ENCODE measurements at places on chromosomes 1 and 21.

GRCh38 chr1:56910441-56910985 lies 55.3 kb downstream of the C8B start:
- no peak for DNase-seq

- DNase-seq: no peak
Observed at GRCh38 chr1:220880362-220880670, 1.1 kb downstream of the HLX start.

DNA sequence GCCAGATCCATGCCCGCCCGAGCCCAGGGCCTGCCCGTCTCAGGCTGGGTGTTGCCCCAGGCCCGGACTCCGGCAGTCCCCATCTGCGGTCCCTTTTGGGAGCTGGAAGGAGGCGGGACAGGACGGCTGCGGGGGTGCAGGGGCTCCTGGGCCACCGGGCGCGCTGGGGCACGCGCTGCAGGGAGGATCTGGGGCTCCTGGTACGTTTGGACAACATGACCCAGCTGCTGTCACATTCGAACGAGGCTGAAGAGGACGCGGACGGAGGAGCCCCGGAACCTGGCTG lies 6.6 kb upstream of the CALML6 start:
- DNase-seq: no peak

GRCh38 chr21:15162921-15163320 lies 98.1 kb upstream of the NRIP1 start:
- no peak for DNase-seq

DNA sequence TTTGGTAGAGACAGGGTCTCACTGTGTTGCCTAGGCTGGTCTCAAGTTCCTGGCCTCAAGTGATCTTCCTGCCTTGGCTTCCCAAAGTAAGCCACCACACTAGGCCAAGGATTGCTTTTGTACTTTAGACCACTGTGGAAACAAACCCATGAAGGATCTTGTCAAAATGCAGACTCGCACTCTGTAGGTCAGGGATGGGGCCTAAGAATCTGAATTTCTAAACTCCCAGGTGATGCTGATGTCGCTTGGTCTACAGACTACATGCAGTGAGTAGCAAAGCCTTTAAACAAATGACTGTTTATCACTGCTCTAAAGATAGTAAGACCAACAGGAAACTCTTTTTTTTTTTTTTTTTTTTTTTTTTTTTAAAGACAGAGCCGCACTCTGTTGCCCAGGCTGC lies 54.1 kb upstream of the MUTYH start:
- DNase-seq: no peak

DNA sequence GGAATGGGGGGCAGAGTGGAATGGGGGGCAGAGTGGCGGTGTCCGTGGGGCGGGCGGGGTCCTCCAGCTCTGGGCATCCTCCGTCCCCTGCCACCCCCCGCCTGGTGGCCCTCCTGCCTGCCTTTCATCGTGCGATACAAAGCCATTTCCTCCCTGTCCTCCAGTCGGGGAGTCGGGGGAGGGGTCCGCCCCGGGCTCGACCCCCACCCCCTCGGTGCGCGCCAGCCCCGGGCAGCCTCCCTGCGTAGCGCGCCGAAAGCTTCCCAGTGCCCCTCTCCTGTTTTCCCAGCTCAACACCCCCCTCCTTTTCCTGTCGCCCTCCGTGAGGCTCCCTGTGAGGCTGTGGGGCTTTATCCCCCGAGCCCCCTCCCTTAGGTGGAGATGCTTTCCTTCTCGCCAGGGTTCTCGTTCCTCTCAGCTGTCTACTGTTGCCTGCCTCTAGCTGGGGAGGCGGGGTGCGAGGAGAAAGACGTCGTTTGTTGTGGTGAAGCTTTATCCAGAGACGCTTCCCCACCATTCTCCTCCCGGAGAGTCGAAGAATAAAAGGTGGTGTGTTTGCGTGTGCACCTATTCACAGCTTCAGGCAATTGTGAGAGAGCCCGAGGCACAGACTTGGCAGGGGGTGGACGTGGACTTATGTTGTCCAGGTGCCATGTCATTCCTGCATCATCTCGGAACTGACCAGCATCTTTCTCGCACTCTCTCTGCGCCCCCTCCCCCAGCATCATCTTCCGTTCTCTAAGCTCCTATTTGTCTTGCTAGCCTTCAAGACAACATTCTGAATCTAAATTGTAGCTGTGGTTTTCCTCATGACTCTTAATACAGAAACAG lies 848 bp downstream of the DNM3 start:
- no peak for DNase-seq

DNA sequence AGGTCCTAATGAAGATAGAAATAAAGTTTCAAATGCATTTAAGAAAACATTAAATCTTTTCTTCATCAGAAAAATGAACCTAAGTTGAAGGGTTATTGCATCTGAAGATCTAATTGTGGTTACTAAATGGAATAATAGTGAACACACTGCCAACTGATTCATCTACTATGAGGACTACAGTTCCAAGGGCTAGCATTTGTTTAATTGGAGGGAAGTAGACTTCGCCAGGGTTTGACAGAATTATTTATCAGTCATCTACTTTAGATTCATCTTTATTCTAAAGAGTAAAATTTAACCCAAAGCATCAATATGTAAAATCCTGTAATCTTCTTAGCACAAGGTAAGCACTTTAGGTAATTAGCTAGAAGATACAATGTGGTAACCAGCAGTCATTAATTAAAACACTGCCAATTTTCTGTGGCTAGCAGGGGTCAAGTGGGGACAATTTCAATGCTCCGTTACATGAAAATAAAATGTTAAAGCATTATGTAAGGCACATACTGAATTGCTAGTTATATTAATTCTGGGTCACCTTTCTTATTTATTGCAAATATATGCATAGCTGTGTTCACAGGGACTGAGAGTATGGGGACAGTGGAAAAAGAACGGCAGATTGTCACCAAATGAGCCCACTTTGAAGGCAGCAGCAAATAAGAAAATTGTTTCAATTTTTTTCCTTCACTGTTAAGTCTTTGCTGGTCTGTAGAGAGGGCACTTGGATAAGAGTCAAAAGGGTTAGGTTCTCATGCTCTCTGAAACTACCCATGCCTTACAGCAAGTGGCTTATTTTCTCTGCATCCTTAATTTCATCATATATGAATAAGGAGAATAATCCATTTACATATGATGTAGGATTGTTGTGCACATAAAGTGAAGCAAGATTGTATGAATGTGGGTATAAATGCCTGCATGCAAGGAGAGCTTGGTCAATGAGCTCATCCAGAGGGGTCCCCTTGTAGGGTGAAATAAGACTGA lies 416.0 kb downstream of the PCP4 start:
- DNase-seq: no peak

GRCh38 chr21:42227909-42228708 lies 9.2 kb downstream of the ABCG1 start:
- DNase-seq: peak; percentile 76

DNA sequence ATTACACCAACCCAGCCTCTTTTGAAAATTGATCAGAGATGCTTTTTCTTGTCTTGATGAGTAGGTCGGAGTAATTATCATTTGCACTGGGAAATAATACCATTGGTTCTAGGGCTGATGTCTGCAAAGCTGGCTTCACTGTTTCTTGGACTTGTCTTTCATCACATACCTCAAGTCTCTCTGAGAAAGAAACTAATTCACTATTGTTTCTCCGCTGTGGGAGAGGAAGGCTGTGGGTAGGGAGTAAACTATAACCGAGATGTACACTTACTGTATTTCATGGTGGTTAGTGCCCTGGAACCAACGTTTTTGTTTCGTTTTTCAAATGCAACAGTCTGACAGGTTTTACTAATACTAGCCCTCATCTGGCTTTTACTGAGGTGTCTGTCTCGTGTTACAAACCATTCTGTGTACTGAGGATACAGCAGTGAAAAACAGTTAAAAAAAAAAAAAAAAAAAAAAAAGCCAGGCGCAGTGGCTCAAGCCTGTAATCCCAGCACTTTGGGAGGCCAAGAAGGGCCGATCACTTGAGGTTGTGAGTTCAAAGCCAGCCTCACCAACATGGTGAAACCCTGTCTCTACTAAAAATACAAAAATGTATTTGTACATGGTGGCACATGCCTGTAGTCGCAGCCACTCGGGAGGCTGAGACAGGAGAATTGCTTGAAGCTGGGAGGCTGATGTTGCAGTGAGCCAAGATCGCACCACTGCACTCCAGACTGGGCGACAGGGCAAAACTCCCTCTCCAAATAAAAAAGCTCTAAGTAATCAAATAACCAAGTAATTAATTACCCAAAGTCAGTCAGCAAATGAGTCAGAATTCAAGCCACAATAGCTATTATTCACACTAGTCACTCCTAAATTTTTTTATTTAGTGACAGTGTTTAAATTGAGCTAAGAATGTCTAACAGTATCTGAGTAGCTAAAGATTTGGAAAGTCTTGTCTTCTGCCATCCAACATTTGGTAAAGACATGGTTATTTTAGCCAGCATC lies 23.3 kb downstream of the TOMM20 start:
- no peak for DNase-seq

DNA sequence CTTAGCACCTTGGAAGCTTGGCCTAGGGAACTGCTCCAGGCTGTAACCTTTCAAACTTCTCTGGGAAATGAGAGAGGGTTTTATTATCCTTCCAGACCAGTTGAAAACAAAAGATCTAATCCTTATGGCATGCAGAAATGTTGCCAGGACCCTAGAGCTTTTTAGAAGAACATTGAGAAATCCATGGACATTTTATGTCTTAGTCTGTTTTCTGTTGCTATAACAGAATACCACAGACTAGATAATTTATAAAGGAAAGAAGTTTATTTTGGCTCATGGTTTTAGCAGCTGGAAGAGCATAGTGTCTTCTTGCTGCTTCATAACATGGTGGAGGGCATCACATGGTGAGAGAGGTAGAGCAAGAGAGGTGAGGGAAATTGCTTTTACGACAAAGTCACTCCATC lies 25.8 kb downstream of the OSBPL9 start:
- no peak for DNase-seq

DNA sequence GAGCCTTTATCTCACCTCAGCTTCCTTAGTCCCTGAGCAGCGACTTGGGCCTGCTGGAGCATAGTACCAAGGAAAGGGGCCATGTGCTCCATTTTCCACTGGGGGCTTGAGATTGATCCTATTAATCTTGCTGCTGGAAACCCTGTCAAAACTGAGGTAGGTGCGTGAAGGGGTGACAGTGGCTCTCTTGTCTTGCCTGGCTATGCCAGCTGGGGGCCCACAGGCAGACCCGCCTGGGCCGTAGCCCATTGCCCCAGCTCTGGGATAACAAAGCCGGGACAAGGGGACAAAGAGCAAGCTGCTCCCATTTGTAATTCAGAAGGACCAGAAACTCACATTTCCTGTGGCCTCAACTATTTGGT lies 10.3 kb upstream of the CELSR2 start:
- DNase-seq: no peak

DNA sequence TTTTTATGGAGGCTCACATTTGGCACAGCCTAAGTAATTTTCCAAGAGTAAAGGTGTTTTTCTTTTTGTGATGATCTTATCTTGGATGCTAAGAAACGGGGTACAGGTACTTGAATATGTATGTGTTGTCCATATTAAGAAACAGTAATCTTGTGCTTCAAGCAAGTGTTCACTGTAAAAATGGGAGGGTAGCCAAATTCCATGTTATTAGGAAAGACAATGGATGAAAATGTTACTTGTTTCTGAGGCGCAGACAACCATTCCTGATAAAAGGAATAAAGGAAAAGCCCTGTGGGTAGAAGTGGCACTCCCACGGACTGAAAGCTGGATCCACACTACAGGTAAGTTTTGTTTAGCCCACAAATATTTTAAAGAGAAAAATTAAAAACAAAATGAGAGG lies 15.6 kb downstream of the C21orf91 start:
- no peak for DNase-seq

DNA sequence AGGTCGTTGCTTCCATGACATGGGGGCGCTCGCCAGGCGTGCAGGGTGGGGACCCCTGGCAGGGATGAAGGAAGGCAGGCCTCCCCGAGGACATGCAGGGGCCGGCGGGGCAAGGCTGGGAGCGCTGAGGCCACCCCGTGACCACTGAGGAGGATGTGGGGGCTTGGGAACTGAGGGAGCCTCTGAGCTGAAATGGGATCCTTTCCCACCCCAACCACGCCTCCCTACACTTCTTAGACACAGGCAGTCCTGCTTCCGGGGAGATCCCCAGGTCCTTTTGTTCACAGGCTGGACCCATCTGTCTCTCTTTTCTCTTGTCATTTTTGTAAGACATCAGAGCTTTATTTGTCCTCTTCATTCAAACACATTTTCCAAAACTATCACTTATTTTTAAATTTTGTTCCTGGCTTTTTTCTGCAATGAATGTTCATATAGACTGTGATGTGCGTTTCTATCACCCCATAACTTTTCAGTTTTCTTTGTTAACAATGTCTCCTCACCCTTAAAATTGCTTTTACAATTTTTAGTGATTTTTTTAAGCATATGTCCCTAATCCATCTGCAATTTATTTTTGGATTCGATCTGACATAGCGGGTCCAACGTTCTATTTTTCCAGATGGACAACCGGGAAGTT lies 156.7 kb upstream of the BACE2 start:
- DNase-seq: no peak

- no peak for DNase-seq
Observed at GRCh38 chr1:218347336-218347722, 2.2 kb downstream of the TGFB2 start.

DNA sequence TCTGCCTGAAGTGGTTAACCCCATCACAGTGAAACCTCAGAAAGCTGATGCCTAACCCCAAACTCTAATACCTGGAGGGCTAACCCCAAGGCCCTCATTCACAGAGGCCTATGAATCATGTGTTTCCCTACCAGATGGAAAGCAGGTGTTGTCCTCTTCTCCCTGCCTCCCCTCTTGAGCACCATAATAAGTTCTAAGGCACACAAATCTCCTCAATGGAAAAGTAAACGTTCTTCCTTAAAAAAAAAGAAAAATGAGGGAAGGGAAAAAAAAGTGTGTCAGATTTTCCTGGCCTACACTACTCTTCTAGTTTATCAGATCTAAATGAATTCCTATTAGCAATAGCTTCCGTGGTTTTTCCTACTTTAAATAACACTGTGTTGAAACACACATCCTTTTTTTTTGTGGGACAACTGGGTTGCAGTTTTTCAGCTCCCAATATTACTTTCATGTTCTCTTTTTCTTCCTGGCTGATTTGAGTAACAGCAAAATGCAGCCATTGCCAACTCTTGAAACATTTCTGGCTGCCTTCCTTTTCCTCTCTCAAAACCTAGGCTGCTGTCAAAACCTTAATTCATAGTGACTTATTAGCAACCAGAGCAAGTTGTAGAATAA lies 43.2 kb downstream of the SLC44A3 start:
- DNase-seq: no peak

- DNase-seq: no peak
Observed at GRCh38 chr1:235134171-235134570, 5.5 kb upstream of the TOMM20 start.

- no peak for DNase-seq
Observed at GRCh38 chr1:204915861-204916495, 45.3 kb downstream of the NFASC start.

- no peak for DNase-seq
Observed at GRCh38 chr21:35217504-35218060, 168.5 kb upstream of the RUNX1 start.
